ENCODE measurements at places on chromosomes 1 and 21.

DNA sequence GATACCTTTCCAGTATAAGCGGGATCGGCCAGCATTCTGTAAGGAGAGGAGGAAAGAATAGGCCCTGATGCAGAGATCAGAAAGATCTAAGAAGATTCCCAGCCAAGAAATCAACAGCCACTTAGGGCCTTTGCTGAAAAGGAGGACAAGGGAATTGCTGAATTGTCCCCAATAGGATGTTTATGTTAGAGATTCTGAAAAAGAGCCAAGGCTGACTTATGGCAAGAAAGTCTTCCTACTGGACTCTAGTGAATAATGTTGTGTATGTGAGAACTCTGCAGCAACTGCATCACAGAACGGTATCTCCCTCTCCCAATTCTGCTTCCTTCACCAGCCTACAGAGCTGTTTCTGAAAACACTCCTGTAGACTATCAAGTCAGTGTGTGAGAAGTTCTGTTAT, 298.0 kb upstream of the CXADR start:
- no peak for DNase-seq

DNA sequence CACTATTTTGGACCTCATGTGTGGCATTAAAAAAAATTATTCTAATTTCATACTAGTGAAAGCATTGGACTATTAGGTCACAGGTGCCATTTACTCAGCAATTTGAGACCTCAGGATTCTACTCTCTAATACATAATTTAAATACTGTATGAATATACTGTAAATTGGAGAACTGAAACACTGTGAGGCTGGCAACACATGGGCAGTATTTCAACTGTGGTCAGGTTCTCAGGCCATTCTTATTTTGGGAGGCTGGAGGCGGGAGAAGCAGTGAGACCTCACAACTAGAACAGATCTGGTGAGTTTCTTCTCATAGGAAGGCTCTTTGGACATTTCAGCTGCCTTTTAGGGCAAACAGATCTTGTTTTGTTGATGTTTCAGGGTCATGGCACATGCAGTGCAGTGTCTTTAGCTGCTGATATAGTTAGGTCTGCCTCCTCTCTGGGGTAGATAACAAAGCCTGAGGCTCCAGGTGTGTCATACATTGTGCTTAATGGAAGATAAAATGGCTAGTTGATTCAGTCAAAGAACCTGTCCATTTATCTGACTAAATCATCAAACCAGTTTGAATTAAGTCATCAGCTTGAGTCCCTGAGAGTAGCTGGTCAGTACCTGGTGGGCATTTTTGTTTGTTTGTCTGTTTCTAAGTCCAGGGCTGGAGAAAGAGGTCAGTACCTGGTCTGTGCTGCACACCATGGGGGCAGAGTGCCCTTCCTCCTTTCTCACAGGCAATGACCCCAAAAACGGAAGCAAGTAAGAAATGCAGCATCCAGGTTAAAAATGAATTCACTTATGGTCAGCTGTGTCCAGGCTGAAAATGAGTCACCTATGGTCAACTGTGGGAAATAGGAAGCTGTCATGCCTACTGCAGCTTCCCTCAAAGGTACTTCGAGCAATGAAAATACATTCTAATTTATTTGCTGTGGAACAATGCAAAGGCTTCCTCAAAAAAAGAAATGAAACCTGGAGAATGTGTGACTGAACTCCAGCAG, 216.2 kb downstream of the SDCCAG8 start:
- DNase-seq = no peak

- DNase-seq = no peak
These were observed 9.9 kb downstream of the TOR1AIP2 start for GRCh38 chr1:179867493-179868330.

- DNase-seq = no peak
These were observed 72.7 kb downstream of the UBE4B start for GRCh38 chr1:10105484-10105883.

GRCh38 chr1:235416662-235417049, 49.4 kb downstream of the TBCE start:
- no peak for DNase-seq

DNA sequence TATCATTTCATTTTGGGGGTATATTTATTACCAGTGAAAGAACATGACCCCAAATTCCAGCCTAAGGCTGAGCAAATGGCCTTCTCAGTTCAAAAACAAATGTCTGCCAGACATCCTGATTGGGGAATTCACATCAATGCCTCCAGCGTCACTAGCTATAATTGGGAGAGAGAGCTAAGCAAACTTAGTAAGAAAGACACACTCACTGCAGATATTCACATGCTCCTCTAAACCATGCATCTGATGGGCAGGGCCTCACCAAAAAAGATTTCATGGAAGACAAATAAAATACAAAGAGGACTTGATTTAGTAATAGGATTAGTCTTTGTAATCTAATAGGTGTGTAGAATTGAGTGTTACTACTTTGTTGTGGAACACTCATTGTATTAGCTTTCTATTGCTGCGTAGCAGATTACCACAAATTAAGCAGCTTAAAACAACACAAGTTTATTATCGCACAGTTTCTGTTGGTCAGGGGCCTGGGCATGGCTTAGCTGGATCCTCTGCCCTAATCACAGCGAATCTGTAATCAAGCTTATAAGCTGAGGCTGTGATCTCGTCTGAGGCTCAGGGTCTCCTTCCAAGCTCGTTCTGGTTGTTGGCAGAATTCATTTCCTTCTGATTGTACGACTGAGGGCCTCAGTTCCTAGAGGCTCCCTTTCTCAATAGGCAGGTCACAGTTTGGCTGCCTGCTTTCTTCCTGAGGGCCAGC, 243.0 kb downstream of the PBX1 start:
- no peak for DNase-seq

GRCh38 chr1:198934901-198935305, 296.1 kb downstream of the PTPRC start:
- no peak for DNase-seq

GRCh38 chr1:46630719-46631118, 14.1 kb upstream of the MOB3C start:
- no peak for DNase-seq

GRCh38 chr1:233020426-233020825, 70.0 kb downstream of the NTPCR start:
- DNase-seq = no peak

DNA sequence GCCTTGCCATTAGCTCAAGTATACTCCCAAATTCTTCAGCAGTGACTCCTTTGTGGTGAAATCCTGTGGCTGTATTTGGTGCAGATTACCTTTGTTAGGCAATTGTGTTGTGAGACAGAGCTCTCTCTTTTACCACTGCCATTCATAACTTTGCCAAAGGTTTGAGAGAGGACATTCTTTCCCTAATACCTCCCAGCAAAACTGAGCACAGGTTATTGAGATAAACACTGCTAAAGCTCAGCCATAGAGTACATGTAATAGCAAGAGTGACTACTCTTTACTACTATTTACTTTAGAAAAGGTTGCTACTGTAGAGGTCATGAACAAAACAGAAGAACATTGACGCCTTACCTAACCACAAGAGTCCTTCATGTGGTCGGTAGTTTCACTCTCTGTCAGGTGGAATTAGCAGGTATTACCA, 514.0 kb upstream of the ADAMTS5 start:
- DNase-seq = peak; percentile 28

GRCh38 chr1:173507205-173507846, 30.2 kb downstream of the PRDX6 start:
- peak; percentile 35 for DNase-seq
